ENCODE measurements at places on chromosomes 4 and X.

GRCh38 chrX:79364306-79364705 lies 2.8 kb downstream of the ITM2A start:
- H3K4me1 ChIP-seq, result peaks cover 8% of the 10 kb centered on the region
- no peak overlapping the region for H3K4me3 ChIP-seq
- H3K27me3 ChIP-seq, result no peaks in the 10 kb centered on the region
- DNase-seq, result no peak
- peaks cover 3% of the 10 kb centered on the region for H3K36me3 ChIP-seq
- H3K27ac ChIP-seq, result no peak overlapping the region

DNA sequence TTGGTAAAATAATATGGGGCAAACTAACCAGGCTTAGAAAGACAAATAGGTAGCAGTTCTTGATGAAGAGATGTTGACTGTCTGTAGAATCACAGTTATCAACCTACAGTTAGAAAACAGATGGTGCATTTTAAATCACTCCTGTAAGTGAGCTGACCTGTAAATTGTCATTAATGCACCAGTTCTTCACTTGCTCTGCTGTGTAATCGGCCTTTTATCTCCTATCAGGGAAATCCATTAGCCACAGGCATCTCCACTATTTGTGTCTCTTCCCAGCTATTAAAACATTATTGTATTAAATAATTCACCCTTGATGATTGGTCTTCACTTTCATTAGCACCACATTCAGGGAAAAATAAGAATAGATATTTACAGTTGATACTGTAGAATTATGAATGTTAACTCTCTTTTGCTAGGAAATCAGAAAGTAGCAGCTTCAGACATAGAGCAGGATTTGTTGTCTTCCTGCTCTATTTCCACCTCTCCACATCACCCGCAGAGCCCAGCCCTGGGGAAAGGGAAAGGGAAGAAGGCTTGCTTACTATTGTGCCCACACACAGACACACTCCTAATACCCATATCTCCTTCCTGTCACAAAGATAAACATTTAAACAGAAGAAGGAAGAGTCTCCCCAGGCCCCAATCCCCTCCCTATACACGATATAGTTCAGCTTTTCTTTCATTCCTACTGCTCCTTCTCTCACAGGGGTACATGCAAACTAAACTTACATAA lies 97.1 kb downstream of the REELD1 start:
- H3K36me3 ChIP-seq, result no peaks in the 10 kb centered on the region
- no peaks in the 10 kb centered on the region for H3K4me1 ChIP-seq
- DNase-seq, result no peak
- no peak overlapping the region for H3K4me3 ChIP-seq
- H3K27me3 ChIP-seq, result no peaks in the 10 kb centered on the region

- H3K4me3 ChIP-seq, result no peak overlapping the region
- no peaks in the 10 kb centered on the region for H3K36me3 ChIP-seq
- no peak for DNase-seq
Observed at GRCh38 chr4:123696687-123697086, 300.1 kb downstream of the SPRY1 start.

DNA sequence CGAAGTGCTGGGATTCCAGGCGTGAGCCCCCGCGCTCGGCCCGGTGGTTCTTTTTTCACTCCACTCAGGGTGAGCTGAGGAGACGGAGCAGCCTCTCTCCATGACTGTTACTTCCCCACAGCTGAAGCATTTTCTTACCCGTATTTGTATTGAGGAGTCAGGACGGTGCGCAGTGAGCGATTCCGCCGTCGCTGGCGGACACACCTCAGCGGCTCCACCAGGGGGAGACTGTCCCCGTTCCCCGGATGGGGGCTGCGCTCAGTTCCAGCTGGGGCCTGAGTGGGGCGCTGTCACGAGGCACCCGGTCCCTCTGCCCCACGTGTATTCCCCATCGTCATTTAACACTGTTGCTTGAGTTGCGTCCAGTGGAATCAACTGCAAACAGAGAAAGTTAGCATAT lies 844.0 kb upstream of the FRG1 start:
- no peak overlapping the region for H3K4me3 ChIP-seq
- no peak overlapping the region for H3K27ac ChIP-seq
- H3K36me3 ChIP-seq, result no peaks in the 10 kb centered on the region
- H3K27me3 ChIP-seq, result no peaks in the 10 kb centered on the region
- H3K4me1 ChIP-seq, result no peaks in the 10 kb centered on the region
- DNase-seq, result no peak

GRCh38 chrX:112355931-112356330 lies 273.4 kb upstream of the TRPC5 start:
- H3K27me3 ChIP-seq, result no peaks in the 10 kb centered on the region
- H3K27ac ChIP-seq, result no peak overlapping the region
- no peaks in the 10 kb centered on the region for H3K4me1 ChIP-seq
- no peak for DNase-seq
- H3K4me3 ChIP-seq, result no peak overlapping the region

- peaks cover 13% of the 10 kb centered on the region for H3K4me1 ChIP-seq
- no peaks in the 10 kb centered on the region for H3K36me3 ChIP-seq
- DNase-seq, result no peak
- H3K27ac ChIP-seq, result no peak overlapping the region
Observed at GRCh38 chr4:24642981-24643547, 58.7 kb upstream of the DHX15 start.

GRCh38 chrX:21756785-21757529 lies 959 bp downstream of the SMPX start:
- H3K4me3 ChIP-seq, result no peak overlapping the region
- H3K27me3 ChIP-seq, result no peaks in the 10 kb centered on the region
- H3K27ac ChIP-seq, result no peak overlapping the region
- H3K36me3 ChIP-seq, result no peaks in the 10 kb centered on the region
- no peaks in the 10 kb centered on the region for H3K4me1 ChIP-seq
- DNase-seq, result no peak

DNA sequence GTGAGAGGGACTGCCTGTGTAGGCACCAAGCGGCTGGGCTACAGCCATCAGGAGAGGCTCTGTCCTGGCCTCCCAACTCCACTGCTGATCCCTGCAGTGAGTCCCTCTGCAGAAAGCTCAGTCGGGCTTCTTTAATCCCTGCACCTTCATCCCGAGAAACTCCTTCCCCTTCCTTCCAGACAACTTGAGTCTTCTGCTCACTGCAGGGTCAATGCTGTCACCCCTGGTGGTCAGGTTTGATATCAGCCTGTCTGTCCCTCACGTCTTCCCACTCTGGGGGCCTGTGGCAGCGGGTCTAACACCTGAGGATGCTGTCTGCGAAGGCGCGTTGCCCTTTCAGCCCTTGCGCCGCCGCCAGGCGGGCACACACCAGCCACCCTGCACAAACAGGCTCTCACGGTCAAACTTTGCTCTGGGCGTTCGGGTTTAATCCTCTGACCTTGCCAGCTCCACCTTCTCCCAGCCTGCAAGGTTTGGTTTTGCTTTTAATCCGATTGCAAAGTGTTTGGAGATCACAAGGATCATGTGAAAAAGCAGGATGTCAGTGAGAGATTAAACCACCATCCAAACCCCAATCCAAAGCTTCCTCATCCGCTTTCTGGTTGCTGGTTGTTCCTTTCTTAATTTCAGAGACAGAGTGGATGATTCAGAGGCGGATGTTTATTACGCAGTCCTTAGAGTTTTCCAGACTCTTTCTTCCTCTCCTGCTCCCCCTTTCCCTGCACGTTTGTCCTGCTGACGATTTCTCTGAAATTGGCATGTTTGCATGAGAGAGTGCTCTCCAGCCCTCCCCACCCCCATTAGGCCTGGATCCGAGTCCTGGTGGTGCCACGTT lies 74.8 kb upstream of the SLC34A2 start:
- no peaks in the 10 kb centered on the region for H3K27me3 ChIP-seq
- H3K4me3 ChIP-seq, result no peak overlapping the region
- no peak for DNase-seq
- no peaks in the 10 kb centered on the region for H3K4me1 ChIP-seq

- H3K4me1 ChIP-seq, result peaks cover 4% of the 10 kb centered on the region
- H3K27me3 ChIP-seq, result no peaks in the 10 kb centered on the region
- H3K27ac ChIP-seq, result no peak overlapping the region
Observed at GRCh38 chr4:1024882-1025545, 13.6 kb downstream of the FGFRL1 start.

- no peak overlapping the region for H3K27ac ChIP-seq
- H3K4me1 ChIP-seq, result no peaks in the 10 kb centered on the region
- H3K36me3 ChIP-seq, result no peaks in the 10 kb centered on the region
- H3K4me3 ChIP-seq, result no peak overlapping the region
Observed at GRCh38 chr4:105634402-105635080, 73.9 kb downstream of the INTS12 start.

DNA sequence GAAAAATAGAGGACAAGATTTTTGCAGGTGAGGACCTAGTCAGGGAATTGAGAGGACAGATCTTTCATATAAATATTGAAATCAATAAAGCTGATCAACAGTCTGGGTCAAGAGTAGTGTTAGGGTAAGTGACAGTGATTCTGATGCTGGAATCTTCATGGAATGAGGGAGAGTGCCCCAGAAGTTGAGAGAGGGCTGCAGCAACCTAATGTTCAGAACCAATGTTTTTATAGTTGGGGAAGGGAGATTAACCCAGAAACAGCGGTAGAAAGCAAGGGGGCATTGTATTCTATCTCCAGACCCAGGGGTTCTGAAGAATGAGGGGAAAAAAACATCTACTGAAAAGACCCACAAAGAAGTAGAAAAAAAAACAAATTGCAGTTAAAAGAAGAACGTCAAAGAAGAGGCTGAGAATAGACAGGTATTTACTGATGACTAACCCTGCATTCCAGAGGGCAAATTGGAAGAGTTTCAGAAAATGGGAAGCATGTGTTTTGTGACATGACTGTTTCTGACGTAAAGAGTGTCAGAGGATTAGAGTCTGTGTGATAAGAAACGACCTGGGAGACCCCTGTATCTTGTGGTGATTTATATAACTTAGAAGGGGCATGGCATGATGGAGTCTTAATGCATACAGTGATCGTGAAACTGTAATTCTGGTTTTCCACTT lies 819.6 kb upstream of the EPHA5 start:
- no peak overlapping the region for H3K27ac ChIP-seq
- H3K27me3 ChIP-seq, result no peaks in the 10 kb centered on the region
- H3K4me3 ChIP-seq, result no peak overlapping the region
- no peaks in the 10 kb centered on the region for H3K4me1 ChIP-seq

DNA sequence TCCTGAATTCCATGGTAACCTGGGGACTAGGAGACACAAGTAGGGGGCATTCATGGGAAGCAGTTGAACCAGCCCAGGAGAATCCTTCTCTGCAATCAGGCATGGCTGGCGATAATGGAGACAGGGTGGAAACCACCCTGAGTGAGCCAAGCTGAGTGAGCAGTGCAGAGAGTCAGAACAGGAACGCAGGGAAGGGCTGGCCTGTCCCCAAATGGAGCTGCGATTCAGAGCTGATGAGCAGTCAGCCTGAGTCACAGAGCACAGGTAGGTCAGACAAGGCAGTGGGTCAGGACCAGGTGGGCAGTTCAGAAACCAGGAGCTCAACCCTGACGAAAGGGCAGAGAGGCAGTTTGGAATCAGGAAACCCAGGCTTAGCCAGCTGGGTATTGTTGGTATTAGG lies 129.0 kb downstream of the BTC start:
- no peak overlapping the region for H3K4me3 ChIP-seq
- no peaks in the 10 kb centered on the region for H3K4me1 ChIP-seq
- H3K27ac ChIP-seq, result no peak overlapping the region
- no peaks in the 10 kb centered on the region for H3K36me3 ChIP-seq
- no peaks in the 10 kb centered on the region for H3K27me3 ChIP-seq

- no peaks in the 10 kb centered on the region for H3K36me3 ChIP-seq
- no peak overlapping the region for H3K4me3 ChIP-seq
- no peak overlapping the region for H3K27ac ChIP-seq
- H3K4me1 ChIP-seq, result no peaks in the 10 kb centered on the region
- no peaks in the 10 kb centered on the region for H3K27me3 ChIP-seq
Observed at GRCh38 chr4:156797206-156797605, 174.4 kb downstream of the PDGFC start.

GRCh38 chr4:75908555-75908954 lies 6.3 kb upstream of the PPEF2 start:
- H3K27me3 ChIP-seq, result no peaks in the 10 kb centered on the region
- no peak overlapping the region for H3K4me3 ChIP-seq
- H3K27ac ChIP-seq, result no peak overlapping the region

DNA sequence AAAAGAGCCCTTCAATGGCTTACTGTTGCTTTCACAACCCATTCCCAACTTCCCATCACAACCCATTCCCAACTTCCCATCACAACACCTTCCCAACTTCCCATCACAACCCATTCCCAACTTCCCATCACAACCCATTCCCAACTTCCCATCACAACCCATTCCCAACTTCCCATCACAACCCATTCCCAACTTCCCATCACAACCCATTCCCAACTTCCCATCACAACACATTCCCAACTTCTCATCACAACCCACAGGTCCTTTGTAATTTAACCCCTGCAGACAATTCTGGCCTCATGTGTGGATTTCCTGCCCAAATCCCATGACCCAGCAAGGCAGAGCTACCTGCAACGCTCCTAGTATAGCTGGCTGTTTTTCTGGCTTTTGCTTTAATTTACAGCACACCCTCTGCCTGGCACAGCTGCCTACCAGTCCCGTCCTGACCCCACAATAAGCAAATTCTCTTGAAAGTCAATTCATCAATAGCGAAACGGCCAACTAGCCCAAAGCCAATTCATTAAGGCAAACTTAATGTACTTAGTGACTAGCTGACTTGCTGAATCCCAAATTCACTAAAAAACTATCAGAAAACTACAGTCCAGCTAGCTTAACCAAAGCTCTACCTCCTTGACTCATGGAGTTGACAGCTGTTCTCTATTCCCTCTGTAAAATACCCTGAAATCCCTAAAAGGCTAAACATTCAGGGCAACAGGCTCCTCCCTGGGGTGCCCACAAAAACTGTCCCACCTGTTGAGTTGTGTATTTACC lies 75.6 kb downstream of the AFAP1 start:
- no peak overlapping the region for H3K4me3 ChIP-seq
- no peaks in the 10 kb centered on the region for H3K36me3 ChIP-seq
- DNase-seq, result no peak
- no peaks in the 10 kb centered on the region for H3K4me1 ChIP-seq
- no peak overlapping the region for H3K27ac ChIP-seq

DNA sequence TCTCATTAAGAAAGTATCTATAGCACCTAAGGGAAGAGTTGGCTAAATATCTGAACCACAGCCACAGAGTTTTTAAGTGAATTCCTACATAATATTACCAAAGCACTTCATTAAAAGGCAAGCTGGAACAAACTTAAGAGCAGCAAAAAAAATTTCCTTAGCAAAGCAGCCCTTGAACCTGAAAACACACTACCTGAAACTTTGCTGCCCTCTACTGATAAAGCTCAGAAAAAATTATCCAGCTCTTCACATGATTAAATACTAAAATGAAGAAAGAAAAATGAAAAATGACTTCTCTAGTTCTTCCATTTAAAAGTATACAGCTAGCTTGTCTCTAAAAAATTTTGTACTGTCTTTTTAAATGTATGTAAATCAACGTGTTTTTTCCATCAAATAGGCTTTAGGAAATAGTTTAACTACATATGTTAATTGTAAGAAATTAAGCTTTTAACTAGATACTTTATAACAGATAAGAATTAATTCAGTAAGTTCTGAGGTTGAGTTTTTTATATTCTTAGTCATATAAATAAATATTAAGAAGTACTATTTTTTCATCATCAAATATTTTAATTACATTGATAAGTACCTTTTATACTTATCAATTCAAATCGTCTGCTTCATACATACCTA lies 156.1 kb downstream of the STPG2 start:
- H3K4me1 ChIP-seq, result no peaks in the 10 kb centered on the region
- no peak overlapping the region for H3K27ac ChIP-seq
- DNase-seq, result no peak
- no peak overlapping the region for H3K4me3 ChIP-seq
- no peaks in the 10 kb centered on the region for H3K36me3 ChIP-seq
- H3K27me3 ChIP-seq, result no peaks in the 10 kb centered on the region

- H3K36me3 ChIP-seq, result no peaks in the 10 kb centered on the region
- no peaks in the 10 kb centered on the region for H3K27me3 ChIP-seq
- DNase-seq, result no peak
- no peaks in the 10 kb centered on the region for H3K4me1 ChIP-seq
- H3K4me3 ChIP-seq, result no peak overlapping the region
Observed at GRCh38 chr4:116346750-116347149, 738.6 kb downstream of the TRAM1L1 start.

GRCh38 chr4:38069271-38069760 lies 109.1 kb downstream of the PTTG2 start:
- no peak overlapping the region for H3K27ac ChIP-seq
- peaks cover 20% of the 10 kb centered on the region for H3K36me3 ChIP-seq
- H3K4me3 ChIP-seq, result no peak overlapping the region

All from natural killer cell (primary cell).